ENCODE measurements at places on chromosomes 16 and 17.

GRCh38 chr17:9513266-9513665 lies 62.4 kb downstream of the STX8 start:
- DNase-seq: no peak

- peak; percentile 91 for DNase-seq
Observed at GRCh38 chr16:84228256-84228838, 11.5 kb downstream of the KCNG4 start.

- no peak for DNase-seq
Observed at GRCh38 chr17:31653691-31654090, 205.4 kb downstream of the COPRS start.

DNA sequence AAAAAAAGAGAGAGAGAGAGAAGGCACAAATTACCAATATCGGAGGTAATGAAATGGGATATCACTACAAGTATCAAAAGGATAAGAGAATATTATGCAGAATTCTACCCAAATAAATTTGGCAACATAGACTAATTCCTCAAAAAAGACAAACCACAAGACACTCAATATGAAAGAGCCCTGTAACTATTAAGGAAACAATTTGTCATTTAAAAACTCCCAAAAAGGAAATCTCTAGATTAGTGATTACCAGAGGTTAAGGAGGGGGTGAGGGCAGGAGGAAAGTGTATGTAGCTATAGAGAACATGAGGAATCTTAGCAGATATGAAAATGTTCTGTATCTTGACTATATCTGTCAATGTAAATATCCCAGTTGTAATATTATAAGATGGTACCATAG lies 54.0 kb downstream of the CFDP1 start:
- no peak for DNase-seq

DNA sequence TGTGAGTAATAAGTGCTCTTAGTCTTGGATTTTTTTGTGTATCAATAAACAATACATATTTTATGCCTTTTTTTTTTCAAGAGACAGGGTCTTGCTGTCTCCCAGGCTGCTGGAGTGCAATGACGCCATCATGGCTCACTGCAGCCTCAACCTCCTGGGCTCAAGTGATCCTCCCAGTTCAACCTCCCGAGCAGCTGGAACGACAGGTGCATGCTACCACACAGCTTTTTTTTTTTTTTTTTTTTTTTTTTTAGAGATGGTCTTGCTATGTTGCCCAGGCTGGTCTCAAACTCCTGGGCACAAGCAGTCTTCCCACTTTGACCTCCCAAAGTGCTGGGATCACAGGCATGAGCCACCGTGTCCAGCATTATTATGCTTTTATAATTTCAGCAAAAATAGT lies 13.0 kb downstream of the ACSF2 start:
- no peak for DNase-seq

GRCh38 chr16:79188115-79188738 lies 412.3 kb downstream of the MAF start:
- DNase-seq: no peak

GRCh38 chr17:73874008-73874720 lies 229.9 kb upstream of the SDK2 start:
- no peak for DNase-seq

DNA sequence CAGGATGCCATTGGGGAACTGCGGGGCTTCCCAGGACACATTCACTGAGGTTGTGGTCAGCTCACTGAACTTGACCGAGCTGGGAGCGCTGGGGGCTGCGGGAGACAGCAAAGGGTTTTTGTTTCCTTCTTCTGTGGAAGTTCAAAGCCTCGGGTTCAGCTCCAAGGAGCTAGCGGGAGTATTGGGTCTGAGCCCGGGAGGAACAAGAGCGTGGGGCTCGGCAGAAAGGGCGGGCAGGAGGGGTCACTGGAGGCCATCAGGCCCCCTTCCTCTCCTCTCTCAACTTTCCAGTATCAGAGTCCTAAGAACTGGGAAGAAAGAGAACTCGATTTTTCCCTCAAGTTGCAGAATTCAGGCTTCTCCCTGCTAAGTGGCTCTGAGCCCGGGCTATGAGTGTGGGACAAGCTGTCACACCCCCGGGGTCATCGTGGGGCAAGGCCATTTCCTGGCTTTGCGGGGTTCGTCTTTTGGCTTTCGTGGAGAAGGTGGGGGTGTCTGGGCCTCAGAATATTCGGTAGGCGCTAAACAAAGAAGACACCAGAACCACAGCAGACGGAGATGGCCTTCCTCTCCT lies 53.6 kb upstream of the CDC42EP4 start:
- DNase-seq: no peak

DNA sequence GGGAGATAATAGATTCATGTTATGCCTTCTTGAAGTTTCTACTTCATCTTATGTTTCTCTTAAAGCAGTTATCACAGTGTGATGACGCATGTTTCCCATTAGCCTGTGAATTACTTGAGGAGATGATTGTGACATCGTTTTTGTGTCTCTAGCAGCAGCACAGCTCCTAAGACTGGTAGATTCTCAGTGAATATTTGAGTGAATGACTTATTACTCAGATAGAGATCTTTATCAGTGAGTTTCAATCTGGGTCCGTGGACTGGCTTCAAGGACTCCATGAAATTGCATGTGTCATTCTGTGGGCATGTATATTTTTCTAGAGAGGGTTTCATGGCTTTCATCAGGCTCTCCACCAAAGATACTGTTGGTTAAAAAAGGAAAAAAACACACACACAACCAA lies 29.9 kb downstream of the YPEL2 start:
- peak; percentile 92 for DNase-seq

DNA sequence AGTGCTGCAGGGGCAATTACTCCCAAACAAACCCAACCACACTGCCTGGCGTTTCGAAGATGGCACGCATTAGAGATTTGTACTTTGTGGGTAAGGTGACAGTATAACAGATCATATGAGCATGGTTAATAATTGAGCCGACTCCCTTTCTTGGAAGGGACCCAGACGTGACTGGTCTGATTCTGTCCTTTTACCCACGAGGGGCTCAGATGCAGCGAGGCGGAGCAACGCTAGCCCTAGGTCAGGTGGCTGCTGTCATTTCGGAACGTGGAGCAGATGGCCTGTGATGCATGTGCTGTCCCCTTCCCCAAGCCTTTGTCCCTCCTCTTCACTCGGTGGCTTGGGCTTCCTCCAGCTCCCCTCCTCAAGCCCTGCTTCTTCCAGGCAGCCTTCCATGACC lies 84.2 kb downstream of the SNX29 start:
- DNase-seq: no peak
